Progenitor cell of endocrine pancreas (in vitro differentiated cells): ENCODE measurements at places on chromosomes 5 and 9. TPM values are rescaled to one million over a fixed set of nuclear protein-coding genes. Genes with fewer than 3 reads are reported as not detected.
A peak's percentile ranks its signal among the peaks of the same experiment; 100 is the strongest.

DNA sequence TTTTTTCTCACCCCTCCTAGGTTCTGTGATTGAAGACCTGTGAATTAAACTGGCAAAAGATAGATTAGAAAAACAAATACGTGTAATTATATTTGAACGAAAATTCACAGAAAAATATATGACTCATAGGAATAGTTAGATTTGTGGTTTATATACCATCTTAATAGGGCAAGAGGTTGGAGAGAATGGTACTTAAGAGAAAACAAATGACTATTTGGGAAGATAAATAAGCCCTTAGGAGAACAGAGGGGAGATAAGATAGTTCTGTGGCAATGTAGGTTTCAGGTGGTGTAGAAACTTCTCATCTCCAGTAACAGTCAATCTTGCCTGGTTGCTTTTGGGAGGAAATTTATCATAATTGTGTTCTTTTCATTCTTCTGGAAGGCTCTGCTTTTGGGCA, 122.0 kb downstream of the PRDM9 start:
- no peak overlapping the region for H3K4me3 ChIP-seq
- no peaks in the 10 kb centered on the region for H3K4me1 ChIP-seq
- H3K27ac ChIP-seq = no peak overlapping the region

GRCh38 chr5:65263321-65263720, 218.4 kb downstream of the ADAMTS6 start:
- H3K4me1 ChIP-seq = peaks cover 3% of the 10 kb centered on the region
- no peak overlapping the region for H3K4me3 ChIP-seq
- no peak for DNase-seq
- H3K27me3 ChIP-seq = no peaks in the 10 kb centered on the region

GRCh38 chr5:14767735-14768507, 103.4 kb downstream of the OTULIN start:
- peaks cover 1% of the 10 kb centered on the region for H3K36me3 ChIP-seq
- H3K27ac ChIP-seq = no peak overlapping the region
- DNase-seq = no peak

DNA sequence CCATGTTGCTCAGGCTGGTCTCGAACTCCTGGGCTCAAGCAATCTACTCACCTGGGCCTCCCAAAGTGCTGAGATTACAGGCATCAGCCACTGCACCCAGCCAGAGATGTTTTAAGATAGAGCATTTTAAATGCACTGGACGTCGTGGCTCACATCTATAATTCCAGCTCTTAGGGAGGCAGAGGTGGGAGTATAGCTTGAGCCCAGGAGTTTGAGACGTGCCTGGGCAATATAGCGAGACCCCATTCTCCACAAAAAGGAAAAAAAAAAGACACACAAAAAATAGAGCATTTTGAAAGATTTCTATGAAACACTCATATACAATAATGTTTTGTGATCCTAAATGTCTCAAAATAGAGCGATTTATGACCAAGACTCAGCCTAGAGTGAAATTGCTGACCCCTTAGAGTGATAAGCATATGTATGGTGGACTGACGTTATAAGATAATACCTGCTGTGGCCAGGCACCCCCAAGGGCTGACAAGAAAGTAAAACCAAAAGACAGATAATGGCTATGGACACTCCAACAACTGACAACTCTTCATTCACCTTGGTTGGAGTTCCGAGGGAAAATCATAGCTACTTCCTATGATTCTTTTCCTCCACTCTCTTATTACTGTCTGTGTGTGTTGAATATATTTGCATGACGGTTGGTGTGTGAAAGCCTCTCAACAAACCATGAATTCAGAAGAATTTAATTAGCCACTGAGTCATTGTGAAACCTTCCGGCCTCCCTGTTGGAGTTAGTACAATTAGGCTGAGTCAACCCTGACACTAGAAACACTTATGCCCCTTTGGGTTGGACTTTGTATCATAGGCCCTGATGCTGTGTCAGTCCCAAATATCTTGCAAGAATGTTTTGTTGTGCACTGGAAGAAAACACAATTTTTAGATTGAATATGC, 526.5 kb upstream of the NUDT12 start:
- H3K27me3 ChIP-seq = no peaks in the 10 kb centered on the region
- no peaks in the 10 kb centered on the region for H3K36me3 ChIP-seq
- H3K4me3 ChIP-seq = no peak overlapping the region
- peaks cover 5% of the 10 kb centered on the region for H3K4me1 ChIP-seq
- DNase-seq = no peak

DNA sequence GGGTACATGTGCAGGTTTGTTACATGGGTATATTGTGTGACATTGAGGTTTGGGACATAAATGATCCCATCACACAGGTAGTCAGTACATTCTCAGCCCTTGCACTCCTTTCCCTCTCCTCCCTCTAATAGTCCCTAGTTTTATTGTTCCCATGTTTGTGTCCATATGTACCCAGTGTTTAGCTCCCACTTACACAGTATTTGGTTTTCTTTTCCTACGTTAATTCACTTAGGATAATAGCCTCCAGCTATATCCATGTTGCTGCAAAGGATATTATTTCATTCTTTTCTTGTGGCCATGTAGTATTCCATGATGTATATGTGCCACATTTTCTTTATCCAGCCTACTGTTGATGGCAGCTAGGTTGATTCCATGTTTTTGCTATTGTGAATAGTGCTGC, 27.4 kb downstream of the CNOT6 start:
- DNase-seq = no peak
- H3K27me3 ChIP-seq = no peaks in the 10 kb centered on the region
- no peak overlapping the region for H3K4me3 ChIP-seq
- peaks cover 20% of the 10 kb centered on the region for H3K4me1 ChIP-seq

DNA sequence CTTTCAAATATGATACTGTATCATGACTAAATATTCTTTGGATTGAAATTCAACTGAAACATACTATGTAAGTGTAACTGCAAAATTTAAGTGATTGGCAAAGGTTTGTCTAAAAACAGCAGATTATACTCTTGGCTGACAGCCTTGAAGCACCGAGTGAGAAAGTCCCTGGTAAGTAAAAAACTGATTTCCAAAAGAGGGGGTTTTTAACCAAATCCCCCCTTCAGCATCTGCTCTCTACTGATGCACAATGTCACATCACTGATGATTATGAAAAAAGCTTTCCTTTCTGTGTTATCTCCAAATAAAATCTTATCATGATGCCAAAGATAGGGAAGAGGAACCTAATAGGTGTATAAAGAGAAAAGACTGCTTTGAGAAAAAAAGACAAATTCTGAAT, 141.0 kb downstream of the MEF2C start:
- no peak overlapping the region for H3K27ac ChIP-seq
- H3K36me3 ChIP-seq = no peaks in the 10 kb centered on the region
- H3K4me1 ChIP-seq = peaks cover 4% of the 10 kb centered on the region
- no peak overlapping the region for H3K4me3 ChIP-seq

GRCh38 chr5:350355-350754, 28.8 kb downstream of the AHRR start:
- no peak overlapping the region for H3K27ac ChIP-seq
- peaks cover 24% of the 10 kb centered on the region for H3K27me3 ChIP-seq
- no peaks in the 10 kb centered on the region for H3K36me3 ChIP-seq
- H3K4me3 ChIP-seq = no peak overlapping the region

GRCh38 chr9:135228345-135228982, 141.0 kb downstream of the OLFM1 start:
- no peaks in the 10 kb centered on the region for H3K36me3 ChIP-seq
- no peak for DNase-seq
- no peak overlapping the region for H3K27ac ChIP-seq
- H3K4me3 ChIP-seq = no peak overlapping the region
- no peaks in the 10 kb centered on the region for H3K4me1 ChIP-seq

DNA sequence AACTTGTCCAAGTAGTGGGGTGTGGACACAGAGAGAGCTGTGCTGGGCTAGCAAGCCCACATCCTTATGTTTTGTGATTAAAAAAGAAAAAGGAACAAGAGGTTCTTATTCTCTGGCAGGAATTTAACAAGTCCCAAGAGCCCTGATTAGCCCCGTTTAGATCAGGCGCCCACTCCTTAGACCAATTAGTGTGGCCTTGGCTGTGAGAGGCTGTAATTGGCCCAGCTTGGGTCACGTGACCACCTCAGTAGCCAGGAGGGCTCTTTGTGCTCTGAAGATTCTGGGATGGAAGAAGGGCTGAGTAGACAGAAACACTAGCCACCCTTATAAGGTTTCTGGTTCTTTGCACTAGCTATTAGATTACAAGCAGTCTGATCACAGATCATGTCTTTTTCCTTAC, 31.1 kb downstream of the GCNT4 start:
- peak overlapping the region; percentile 37 for H3K27ac ChIP-seq
- H3K4me1 ChIP-seq = peaks cover 50% of the 10 kb centered on the region
- H3K27me3 ChIP-seq = no peaks in the 10 kb centered on the region
- no peak for DNase-seq

GRCh38 chr5:15500325-15501001, 483 bp downstream of the FBXL7 start:
- peak overlapping the region; percentile 77 for H3K4me3 ChIP-seq
- peaks cover 22% of the 10 kb centered on the region for H3K4me1 ChIP-seq
- peak; percentile 19 for DNase-seq
- peaks cover 2% of the 10 kb centered on the region for H3K36me3 ChIP-seq
- H3K27ac ChIP-seq = peak overlapping the region; percentile 87

- no peak for DNase-seq
- no peaks in the 10 kb centered on the region for H3K27me3 ChIP-seq
- H3K27ac ChIP-seq = no peak overlapping the region
- H3K4me1 ChIP-seq = peaks cover 25% of the 10 kb centered on the region
- no peaks in the 10 kb centered on the region for H3K36me3 ChIP-seq
Measured at GRCh38 chr9:38036359-38037084, 32.5 kb downstream of the SHB start.

GRCh38 chr5:123007182-123007581, 29.3 kb downstream of the PPIC start:
- DNase-seq = no peak
- H3K4me1 ChIP-seq = peaks cover 10% of the 10 kb centered on the region
- H3K27me3 ChIP-seq = no peaks in the 10 kb centered on the region
- H3K27ac ChIP-seq = peak overlapping the region; percentile 62
- no peak overlapping the region for H3K4me3 ChIP-seq

GRCh38 chr5:39420482-39421145, 4.2 kb downstream of the DAB2 start:
- peak overlapping the region; percentile 59 for H3K27ac ChIP-seq
- peaks cover 25% of the 10 kb centered on the region for H3K4me1 ChIP-seq
- H3K27me3 ChIP-seq = no peaks in the 10 kb centered on the region
- peaks cover 2% of the 10 kb centered on the region for H3K36me3 ChIP-seq
- H3K4me3 ChIP-seq = no peak overlapping the region

- no peak for DNase-seq
- peaks cover 9% of the 10 kb centered on the region for H3K36me3 ChIP-seq
- H3K27ac ChIP-seq = peak overlapping the region; percentile 73
- H3K4me1 ChIP-seq = peaks cover 21% of the 10 kb centered on the region
Measured at GRCh38 chr5:138528208-138528607, 14.8 kb downstream of the ETF1 start.

- H3K4me3 ChIP-seq = no peak overlapping the region
- peaks cover 25% of the 10 kb centered on the region for H3K36me3 ChIP-seq
- no peak for DNase-seq
- no peaks in the 10 kb centered on the region for H3K27me3 ChIP-seq
- no peak overlapping the region for H3K27ac ChIP-seq
Measured at GRCh38 chr9:32516241-32516640, 9.8 kb downstream of the RIGI start.

GRCh38 chr9:123678038-123678877, 251.7 kb downstream of the DENND1A start:
- peaks cover 18% of the 10 kb centered on the region for H3K4me1 ChIP-seq
- peaks cover 21% of the 10 kb centered on the region for H3K36me3 ChIP-seq
- peaks cover 86% of the 10 kb centered on the region for H3K27me3 ChIP-seq
- H3K4me3 ChIP-seq = no peak overlapping the region
- H3K27ac ChIP-seq = peak overlapping the region; percentile 80
- no peak for DNase-seq

DNA sequence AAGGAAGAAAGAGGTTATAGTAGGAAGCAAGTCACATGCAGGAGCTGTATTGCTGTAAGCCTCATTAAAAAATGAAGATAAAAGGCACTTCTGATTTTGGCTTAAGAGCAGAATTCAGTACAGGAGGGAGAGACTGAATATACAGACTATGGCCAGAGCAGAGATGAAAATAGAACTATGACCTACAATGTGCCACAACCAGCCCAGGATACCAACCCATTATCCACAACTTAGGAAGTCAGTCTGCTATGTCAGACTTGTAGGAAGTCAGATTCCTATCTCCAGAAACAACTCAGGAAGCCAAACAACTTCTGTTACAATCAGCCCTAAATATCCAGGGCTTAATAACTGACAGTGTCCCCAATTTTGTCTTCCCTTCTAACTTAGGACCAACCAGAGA, 156.2 kb upstream of the ANKH start:
- H3K27me3 ChIP-seq = peaks cover 7% of the 10 kb centered on the region
- H3K36me3 ChIP-seq = no peaks in the 10 kb centered on the region
- H3K27ac ChIP-seq = no peak overlapping the region
- H3K4me3 ChIP-seq = no peak overlapping the region

- no peak for DNase-seq
- peaks cover 10% of the 10 kb centered on the region for H3K27me3 ChIP-seq
- H3K27ac ChIP-seq = no peak overlapping the region
- H3K4me3 ChIP-seq = no peak overlapping the region
Measured at GRCh38 chr9:33192493-33193255, 25.5 kb upstream of the B4GALT1 start.

DNA sequence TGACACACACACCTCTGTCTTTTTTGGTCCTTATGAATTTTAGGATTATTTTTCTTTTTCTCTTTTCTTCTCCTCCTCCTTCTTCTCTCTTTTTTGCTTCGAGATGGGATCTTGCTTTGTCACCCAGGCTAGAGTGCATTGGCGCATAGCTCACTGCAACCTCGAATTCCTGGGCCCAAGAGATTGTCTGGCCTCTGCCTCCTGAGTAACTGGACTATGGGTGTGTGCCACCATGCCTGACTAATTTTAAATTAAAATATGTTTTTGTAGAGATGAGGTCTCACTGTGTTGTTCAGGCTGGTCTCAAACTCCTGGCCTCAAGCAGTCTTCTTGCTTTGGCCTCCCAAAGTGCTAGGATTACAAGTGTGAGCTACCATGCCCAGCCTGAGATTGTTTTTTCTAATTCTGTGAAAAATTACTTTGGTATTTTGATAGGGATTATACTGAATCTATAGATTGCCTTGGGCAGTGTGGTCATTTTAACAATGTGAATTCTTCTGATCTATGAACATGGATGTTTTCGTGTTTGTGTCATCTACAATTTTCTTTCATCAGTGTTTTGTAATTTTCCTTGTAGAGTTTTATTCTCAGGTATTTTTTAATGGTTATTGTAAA, 7.7 kb downstream of the AHRR start:
- no peak for DNase-seq
- H3K4me3 ChIP-seq = no peak overlapping the region
- H3K36me3 ChIP-seq = no peaks in the 10 kb centered on the region
- H3K27me3 ChIP-seq = peaks cover 60% of the 10 kb centered on the region
- H3K27ac ChIP-seq = no peak overlapping the region

GRCh38 chr5:17065458-17065857, 129.4 kb upstream of the MYO10 start:
- H3K27me3 ChIP-seq = no peaks in the 10 kb centered on the region
- H3K4me1 ChIP-seq = peaks cover 5% of the 10 kb centered on the region
- no peaks in the 10 kb centered on the region for H3K36me3 ChIP-seq
- H3K4me3 ChIP-seq = no peak overlapping the region
- no peak for DNase-seq

- no peak overlapping the region for H3K27ac ChIP-seq
- peaks cover 6% of the 10 kb centered on the region for H3K27me3 ChIP-seq
- no peak for DNase-seq
- H3K4me1 ChIP-seq = no peaks in the 10 kb centered on the region
- no peaks in the 10 kb centered on the region for H3K36me3 ChIP-seq
- H3K4me3 ChIP-seq = no peak overlapping the region
Measured at GRCh38 chr9:133491656-133491925, 12.7 kb upstream of the SLC2A6 start.

ORM2 gene
- 3.2 and 5.4 TPM in 2 replicates for total RNA-seq

ZNF483 gene
- total RNA-seq = 20.3 and 21.7 TPM in 2 replicates

TOR4A gene
- total RNA-seq = 8.0 and 8.5 TPM in 2 replicates

TRMO gene
- 14.2 and 15.6 TPM in 2 replicates for total RNA-seq

TMEM174 gene
- not detected in 2 replicates for total RNA-seq

RLN2 gene
- total RNA-seq = 4.0 and 4.4 TPM in 2 replicates

DPYSL3 gene
- 56.0 and 60.4 TPM in 2 replicates for total RNA-seq

GPR151 gene
- total RNA-seq = not detected in 2 replicates

PRDM9 gene
- total RNA-seq = not detected in 2 replicates
